ENCODE measurements at places on chromosomes 3 and 15.

DNA sequence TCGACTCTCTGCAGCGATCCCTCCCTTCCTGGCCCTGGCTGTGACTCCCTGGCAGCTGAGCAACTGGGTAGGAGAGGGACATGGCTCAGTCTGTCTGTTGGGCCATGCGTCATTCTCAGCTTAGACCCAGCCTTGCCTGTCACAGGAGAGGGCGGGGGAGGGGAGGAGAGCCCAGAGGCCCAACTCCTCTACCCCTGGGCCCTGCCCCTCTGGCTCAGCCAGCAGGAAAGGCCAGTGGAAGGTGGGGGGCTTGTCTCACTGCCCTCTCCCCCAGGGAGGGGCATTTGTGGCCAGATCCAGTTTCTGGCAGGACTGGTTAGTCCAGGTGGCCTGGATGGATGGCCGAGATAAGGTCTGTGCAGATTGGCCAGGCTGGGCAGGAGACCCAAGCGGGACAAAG, 31.6 kb downstream of the DNAJB8 start:
- DNase-seq = peak; percentile 15

- DNase-seq = no peak
Observed at GRCh38 chr3:112320691-112321090, 12.3 kb upstream of the CD200 start.

GRCh38 chr15:96076350-96076749, 254.2 kb upstream of the NR2F2 start:
- DNase-seq = no peak

GRCh38 chr3:50370594-50370993, 11.3 kb upstream of the TMEM115 start:
- DNase-seq = peak; percentile 42

DNA sequence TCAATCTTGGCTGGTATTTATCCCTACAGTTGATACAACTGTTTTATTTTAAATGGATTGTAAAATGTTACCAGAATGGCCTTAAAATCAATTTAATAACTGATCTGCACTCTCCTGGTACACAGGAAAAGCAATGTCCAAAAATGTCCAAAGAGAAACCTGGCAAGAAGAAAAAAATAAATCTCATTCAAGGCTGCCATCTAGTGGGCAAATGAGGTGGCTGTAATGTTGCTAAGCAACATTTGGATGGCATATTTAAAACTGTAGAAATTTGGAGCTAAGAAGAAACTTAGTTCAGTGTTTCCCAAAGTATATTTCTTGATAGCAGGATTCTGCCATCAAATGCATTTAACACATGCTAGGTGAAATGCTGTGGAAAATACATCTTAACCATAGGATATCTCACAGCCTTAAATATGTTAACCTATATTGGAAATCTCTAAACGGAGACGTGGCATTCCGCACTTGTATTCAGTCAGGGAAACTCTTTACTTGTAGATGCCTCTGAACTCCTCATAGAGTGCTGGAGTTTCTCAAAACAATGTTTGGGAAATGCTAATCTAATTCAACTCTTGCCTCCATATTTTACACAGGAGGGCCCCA, 216.8 kb downstream of the ERC2 start:
- peak; percentile 55 for DNase-seq

GRCh38 chr3:110457508-110457907, 614.1 kb upstream of the NECTIN3 start:
- no peak for DNase-seq

GRCh38 chr15:84811151-84811550, 6.0 kb upstream of the ALPK3 start:
- no peak for DNase-seq

DNA sequence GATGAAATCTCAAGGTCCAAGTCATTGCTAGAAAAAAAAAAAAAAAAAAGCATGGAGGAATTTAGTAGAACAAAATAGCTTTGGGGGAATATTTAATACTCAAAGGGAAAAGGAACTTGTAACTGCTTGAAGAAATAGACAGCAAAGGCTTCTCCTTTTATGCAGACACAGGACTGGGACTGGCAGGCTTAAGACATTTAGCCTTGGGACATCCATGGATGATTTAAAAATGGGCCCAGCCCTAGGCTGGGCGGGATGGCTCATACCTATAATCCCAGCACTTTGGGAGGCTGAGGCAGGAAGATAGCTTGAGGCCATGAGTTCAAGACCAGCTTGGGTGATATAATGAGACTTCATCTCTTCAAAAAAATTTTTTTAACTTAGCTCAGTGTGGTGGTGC, 19.8 kb downstream of the RPSA start:
- DNase-seq = no peak

Data from epithelial cell of esophagus (primary cell).